ENCODE measurements at places on chromosomes 11 and 22.

DNA sequence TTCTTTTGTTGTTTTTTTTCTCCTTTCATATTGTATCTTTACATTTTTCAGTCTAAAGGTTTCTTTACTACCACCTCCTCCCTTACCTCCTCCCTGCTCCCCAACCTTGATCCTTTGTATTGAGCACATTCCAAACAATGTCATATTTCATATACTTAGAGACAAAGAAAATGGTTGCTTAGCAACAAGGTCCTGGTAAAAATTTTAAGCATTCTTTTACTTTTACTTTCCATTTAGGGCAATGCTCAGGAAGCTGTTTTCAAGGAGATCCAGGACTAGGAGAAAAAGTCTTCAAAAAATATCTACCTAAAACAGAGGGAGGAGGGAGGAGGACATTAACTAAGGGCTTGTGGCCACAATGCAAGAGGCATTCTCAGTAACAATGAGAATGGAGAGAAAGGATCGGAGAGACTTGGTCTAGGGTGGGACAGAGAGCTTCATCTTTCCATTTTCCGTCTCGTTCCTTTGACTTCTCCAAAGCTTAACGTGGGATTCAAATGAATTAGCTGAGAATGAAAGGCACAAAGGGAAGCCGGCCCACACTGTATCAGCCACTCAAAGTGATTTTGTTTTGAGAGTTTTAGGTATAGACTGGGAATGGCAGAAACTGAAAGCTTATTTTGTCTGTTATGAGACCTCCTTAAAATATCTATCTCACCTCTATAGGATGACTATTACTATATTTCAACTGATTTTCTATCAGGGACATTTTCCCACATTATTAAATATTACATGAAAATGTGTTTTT, 455.7 kb downstream of the RAB38 start:
- no peak for DNase-seq

DNA sequence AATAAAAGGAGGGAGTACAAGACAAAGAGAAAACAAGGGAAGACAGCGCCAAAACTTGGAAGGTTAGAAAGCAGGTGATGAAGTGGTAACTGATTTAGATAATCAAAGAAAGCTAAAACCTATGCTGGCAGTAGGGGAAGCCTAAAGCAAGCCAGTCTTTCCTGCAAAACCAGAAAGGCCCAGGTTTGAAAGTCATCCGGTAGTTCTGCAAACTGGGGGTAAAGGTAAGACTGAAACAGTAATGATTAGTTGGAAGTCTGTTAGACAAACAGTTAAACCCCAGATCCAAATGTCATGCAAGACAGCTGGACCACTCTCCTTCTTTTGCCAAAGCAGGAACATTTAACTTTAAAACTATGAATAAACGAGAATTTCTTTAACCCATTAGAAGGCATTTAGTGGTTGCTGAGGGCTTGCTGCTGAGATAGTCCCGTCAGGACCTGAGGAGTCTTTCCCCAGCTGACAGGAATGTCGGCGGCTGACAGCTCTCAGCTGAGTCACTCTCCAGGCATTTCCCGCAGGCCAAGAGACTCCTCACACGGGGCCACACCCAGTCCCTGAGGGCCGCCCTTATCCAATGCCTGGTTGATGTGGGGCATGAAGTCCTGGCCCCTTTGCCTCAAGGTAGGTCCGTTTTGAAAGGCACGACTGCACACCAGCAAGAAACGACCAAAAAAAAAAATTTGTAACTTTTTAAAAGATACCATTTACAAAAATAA, 36.3 kb upstream of the CFAP300 start:
- no peak for DNase-seq

- no peak for DNase-seq
Observed at GRCh38 chr11:60989093-60989650, 17.7 kb downstream of the CD6 start.

DNA sequence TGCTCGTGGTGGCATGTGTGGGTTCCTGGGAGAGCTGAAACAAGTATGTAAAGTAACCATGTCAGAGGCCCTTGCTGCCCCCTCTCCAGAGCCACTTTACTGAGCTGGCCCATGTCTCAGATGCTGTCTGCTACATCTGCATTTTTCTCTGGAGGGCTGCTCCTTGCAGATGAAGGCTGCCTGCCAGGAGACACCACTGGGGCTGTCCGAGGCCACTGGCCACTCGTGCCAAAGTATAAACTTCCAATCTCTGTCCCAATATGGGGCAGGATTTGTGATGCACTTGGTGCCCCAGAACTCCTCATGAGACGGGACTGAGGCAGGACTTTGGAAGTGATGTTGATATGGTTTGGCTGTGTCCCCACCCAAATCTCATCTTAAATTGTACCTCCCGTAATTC, 478.4 kb upstream of the B3GAT1 start:
- no peak for DNase-seq

DNA sequence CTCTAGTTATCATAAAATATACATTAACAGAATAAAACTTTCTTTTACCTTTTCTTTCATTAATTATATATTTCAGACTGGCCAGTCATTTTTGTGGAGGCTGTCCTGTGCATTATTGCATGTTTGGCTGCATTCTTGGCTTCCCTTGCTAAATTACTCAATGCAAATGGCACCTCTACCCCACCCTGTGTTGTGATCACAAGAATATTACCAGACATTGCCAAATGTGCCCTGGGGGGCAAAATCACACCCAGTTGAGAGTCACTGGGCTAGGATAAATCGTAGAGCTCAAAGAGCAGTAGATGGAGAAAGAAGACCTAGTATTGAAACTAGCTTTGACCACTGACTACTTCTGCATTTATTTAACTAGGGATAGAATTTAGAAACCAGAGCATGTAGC, 1257.8 kb upstream of the TENM4 start:
- no peak for DNase-seq
